ENCODE measurements at places on chromosomes 13 and 19. TPM values are rescaled to one million over a fixed set of nuclear protein-coding genes. Genes with fewer than 3 reads are reported as not detected.

DNA sequence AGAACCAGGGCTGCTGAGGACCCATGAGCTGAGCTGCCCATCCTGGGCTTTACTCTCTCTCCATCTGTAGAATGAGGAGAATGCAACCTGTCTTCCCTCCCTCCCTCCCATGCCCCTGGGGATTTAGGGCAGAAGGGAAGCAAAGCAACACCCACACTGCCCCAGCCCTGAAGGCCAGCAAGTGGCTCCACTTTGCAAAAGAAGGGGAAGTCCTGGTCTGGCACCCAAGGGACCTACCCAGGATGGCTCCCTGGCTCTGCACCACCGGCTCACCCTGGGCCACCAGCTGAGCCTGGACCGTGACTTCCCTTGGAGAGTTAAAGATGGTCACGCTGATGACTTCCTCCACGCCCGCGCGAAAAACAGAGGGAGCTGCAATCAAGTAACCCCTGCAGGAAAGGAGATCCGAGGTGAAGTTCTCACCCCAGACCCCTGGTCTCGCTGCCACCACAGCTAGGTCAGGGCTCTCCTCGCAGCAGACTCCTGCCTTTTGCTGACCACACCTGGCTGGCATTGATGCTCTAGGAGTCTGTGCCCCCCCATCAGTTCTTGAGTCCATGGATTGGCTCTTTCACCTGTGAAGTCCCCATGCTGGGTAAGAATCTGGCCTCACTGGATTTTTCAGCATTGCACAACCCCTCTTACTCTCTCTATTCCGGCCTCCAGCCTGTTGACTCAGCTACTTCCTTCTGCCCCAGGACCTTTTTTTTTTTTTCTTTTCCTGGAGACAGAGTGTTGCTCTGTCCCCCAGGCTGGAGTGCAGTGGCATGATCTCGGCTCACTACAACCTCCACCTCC is 4.6 kb downstream of the CPAMD8 start:
- DNase-seq = no peak

DNA sequence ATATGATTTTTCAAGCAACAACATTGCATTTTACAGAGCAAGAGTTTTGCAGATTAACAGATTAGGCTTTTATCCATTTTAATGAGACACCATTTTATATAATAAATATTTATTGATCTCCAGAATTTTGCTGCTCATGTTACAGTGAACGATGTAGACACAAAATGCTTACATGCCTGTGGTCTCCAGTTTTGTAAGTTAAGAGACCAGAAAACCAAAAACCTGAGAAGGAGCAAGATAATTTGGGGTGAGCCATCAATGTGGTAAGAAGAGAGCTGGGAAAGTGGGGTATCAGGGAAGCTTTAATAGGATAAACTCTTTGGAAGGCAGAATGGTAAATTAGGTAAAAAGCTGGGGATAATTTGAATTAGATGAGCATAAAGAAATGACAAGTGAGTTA is 2100.5 kb upstream of the PCDH20 start:
- no peak for DNase-seq

DNA sequence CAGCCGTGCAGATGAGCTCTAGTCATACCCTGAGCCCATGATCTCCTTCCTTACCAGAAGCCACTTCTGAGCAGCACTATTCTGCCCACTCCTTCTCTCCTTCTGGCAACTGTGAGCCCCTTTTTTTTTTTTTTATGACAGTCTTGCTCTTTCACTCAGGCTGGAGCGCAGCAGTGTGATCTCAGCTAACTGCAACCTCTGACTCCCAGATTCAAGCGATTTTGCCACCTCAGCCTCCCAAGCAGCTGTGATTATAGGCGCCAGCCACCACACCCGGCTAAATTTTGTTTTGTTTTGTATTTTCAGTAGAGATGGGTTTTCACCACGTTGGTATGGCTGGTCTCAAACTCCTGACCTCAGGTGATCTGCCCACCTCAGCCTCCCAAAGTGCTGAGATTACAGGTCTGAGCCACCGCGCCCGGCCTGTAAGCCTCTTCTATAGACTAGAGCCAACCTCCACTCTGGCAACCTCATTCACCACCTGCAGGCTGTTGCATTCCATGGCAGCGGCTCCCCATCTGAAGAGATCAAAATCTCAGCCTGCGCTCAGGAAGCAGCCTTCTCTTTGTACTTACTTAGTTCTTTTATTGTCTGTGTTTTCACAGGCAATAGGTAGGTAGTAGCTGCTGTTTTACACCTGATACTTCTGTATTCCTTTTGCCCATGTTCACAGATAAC is 34.8 kb upstream of the NDFIP2 start:
- DNase-seq = no peak

- DNase-seq = no peak
Measured at GRCh38 chr19:2327773-2328400, 499 bp downstream of the LSM7 start.

GRCh38 chr19:55858401-55858800 is 22.1 kb downstream of the NLRP4 start:
- DNase-seq = no peak

DNA sequence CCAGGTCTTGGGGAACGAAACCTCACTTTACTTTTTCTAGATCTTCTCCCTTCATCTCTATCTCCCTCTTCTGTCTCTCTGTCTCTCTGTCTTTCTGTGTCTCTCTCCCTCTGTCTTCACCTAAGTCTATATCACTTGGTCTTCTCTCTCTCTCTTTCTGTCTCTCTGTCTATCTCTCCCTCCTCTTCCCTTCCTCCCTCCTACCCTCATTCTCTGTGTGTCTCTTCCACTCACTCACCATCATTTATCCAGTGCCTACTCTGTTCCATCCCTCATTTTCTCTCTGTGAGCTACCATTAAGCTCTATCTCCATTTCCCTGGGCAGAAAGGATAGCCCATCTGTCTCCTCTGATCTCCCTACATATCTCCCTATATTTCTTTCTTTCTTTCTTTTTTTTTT is 32.2 kb upstream of the FBL start:
- DNase-seq = no peak

DNA sequence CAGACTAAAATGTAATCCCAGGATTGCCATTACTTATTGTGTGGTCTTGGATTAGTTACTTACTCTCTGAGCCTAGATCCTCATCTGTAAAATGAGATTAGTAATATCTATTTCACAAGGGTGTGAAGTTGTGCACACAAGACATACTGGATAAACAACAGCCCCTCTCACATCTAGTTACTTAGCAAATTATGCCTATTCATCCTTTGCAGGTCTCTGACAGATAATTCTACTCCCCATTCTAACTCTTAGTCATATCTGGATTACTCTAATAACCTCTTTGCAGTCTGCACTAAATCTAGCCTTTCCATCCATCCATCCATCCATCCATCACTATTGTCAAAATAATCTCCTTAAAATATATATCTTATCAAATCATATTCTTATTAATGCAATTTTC is 12.4 kb downstream of the MTRF1 start:
- DNase-seq = no peak

GRCh38 chr19:30648866-30649862 is 277.0 kb downstream of the ZNF536 start:
- no peak for DNase-seq

GRCh38 chr19:50710094-50710493 is 9.5 kb downstream of the SHANK1 start:
- DNase-seq = no peak

DNA sequence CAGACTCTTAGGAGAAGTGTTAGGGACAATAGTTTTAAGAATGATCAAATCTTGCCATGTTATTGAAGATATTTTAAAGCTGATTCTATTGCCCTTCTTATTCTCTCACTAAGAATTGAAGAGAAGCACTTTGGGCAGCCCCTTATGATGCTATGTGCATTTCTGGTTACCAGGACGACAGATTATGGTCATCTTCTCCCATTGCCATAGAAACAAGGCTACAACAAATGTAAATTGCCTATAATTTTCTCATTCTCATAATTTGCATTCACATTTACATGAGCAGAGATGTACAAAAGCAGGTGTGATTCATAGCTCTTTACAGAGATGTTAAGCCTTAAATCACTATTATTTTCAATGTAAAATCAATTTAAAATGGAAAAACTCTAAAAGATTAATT is 137.3 kb upstream of the PCDH9 start:
- no peak for DNase-seq

- no peak for DNase-seq
Measured at GRCh38 chr13:68254151-68254550, 1024.0 kb upstream of the PCDH9 start.

DNA sequence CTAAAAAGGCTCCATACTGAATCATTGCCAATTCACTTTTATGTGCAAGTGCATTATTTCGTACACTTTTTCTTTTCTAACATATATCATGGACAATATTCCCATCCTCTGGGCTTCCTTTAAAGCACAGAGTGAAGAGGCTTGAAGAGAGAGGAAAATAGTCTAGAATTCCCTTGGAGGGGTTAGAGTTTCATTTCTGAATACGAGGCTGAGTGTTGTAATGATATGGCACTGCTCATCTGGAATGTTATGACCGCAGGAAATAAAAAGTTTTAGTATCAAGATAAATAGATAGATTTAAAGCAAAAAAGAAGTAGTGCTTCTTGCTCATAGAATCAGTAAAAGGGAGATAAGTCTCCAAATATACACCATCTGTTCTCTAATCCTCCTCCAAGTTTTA is 412.3 kb upstream of the SLITRK1 start:
- DNase-seq = no peak

DNA sequence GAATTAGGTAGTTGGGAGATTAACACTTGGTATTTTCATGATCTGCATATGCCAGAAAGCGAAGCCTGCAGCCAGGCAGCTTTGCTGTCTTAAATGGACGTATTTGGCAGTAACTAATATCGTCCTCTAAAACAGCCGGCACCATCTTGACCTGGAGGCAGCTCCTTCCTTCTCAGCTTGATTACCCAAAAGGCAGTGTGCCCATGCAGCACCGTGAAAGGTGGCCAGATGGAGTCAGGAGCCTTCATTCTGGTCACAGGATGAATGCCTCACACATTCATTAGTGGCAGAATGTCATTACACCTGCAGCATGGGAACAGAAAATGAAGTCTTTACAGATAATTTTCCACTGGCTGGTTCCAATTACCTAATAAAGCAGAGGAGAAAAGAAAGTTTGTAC is 59.0 kb upstream of the FLT1 start:
- no peak for DNase-seq

TLE6 gene
- 0.70 TPM for total RNA-seq

AMER2 gene
- total RNA-seq = not detected

SPRED3 gene
- 0.40 TPM for total RNA-seq

LMTK3 gene
- total RNA-seq = 0.70 TPM

TJP3 gene
- total RNA-seq = not detected

IGFL2 gene
- not detected for total RNA-seq

GPC5 gene
- 1.4 TPM for total RNA-seq

ZNF823 gene
- total RNA-seq = 2.6 TPM

NEK3 gene
- total RNA-seq = 3.4 TPM

CAPN12 gene
- not detected for total RNA-seq

KIR2DL4 gene
- total RNA-seq = not detected

EDDM13 gene
- not detected for total RNA-seq

CALR3 gene
- not detected for total RNA-seq

HSD11B1L gene
- total RNA-seq = 3.5 TPM

MBD3L4 gene
- not detected for total RNA-seq

VSTM2B gene
- total RNA-seq = not detected

SHISA7 gene
- total RNA-seq = not detected

MYO1F gene
- 8.4 TPM for total RNA-seq
